ENCODE measurements at places on chromosomes 4 and X.

DNA sequence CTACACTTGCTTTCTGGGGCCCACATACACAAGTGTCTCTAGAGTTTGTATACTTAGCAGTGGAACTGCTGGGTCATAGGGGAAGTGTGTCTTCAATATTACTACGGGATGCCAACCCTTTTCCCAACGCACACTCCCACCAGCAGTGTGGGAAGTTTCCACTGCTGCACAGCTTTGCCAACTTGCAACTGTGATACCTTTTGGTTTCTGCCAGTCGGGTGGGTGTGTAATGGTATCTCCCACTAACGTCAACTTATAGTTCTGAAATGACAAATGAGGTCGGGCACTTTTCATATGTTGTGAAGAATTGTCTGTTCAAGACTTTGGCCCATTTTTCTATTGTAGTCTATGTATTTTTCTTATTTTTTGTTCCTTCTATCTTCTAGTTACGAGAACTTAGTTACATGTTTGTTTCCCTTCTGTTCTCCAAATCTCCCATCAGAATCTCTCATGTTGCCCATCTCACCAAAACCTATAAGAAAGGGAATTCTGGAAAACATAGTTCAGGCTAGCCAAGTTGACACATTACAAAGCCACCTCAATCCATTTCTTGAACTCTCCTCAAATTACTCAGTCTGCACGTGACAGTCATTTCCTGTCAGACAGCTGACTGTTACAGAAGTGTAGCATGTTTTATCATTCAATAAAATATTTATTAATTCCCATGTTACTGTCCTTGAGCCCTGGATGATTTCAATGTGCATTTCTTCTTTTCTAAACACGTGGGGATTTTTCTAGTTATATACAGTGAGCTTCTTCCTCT is 30.7 kb downstream of the PNMA6E start:
- DNase-seq, result peak; percentile 4

DNA sequence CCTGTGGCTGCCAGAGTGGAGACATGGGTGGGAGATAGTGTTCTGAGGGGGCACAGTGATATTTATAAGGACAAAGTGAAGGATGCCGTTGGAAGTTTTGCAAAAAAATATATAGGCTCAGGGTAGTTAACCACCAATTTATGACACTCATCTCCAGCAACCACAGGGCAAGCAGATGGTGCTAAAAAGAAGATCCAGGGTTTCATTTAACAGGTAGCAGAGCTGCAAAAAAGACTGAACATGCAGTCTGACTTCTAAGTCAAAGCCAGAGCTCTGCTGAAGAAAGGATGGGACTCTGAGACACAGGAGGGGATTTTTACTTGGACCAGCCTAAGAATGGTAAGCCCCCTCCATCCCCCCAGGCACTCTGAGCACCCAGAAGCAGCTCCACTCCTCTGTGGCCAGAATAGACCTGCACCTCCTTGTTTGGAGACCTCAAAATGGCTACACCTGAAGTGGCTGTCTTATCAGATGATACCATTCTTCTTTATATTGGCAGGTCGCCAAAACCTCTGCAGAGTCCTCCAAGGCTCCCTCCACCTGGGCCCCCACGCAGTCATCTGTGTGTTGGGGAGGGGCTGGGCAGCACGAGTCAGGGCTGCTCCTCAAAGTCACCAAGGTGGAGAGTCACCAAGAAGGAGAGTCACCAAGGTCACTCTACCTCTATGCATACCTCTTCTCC is 161.4 kb upstream of the FAM9B start:
- no peak for DNase-seq

DNA sequence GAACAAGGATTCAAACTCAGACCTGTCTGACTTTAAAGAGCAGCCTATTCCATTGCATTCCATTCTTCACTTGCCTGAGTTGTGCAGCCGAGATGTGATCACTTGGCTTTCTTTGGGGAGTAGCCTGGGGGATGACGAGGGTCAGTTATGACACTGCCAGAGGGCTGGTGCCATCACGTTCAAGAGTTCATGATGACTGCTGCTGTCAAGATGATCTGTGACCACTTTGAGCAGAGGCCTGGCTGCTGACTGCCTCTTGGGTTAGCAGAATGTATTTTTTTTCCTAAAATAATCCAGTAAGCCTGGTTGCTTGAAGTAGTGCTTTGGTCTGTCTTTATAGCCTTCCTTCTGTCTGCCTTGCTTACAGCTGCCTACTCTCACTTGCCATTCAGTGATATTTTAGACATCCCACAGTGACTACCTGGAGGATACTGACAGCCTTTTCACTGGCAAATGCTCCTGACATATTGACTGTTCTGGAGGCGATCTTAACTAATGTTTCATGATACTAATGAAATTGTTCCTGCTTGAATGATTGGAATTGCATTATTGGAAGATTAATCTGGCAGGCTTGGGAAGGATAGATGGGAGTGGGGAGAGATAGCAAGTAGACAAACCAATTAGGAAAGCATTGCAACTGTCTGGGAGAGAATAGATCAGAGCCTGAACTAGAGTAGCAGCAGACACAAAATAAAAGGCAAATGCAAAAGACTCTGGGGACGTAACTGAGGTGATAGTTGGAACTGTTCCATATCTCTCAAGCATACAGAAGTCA is 221.6 kb upstream of the LCORL start:
- DNase-seq, result no peak

DNA sequence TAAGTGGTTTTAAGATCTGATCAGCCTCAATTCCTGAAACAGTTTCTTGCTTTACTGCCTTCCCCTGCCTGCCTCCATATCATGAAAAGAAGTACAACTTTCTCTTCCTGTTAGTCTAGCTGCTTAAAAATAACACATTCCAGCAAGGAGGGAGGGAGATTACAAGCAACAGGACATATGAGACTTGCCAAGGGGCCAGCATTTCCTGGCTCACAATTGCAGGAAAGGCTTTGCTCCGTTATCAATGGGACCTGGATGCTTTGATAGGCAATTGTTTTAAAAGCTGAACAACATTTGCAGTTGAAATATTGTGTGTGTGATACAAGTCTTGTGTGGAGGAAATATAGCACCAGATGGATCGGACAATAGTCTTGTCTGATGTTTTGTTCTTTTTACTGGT is 425.0 kb downstream of the FAT4 start:
- peak; percentile 38 for DNase-seq

GRCh38 chr4:28014469-28014868 is 1153.8 kb downstream of the STIM2 start:
- no peak for DNase-seq

GRCh38 chr4:13151194-13151593 is 332.9 kb downstream of the RAB28 start:
- DNase-seq, result no peak

DNA sequence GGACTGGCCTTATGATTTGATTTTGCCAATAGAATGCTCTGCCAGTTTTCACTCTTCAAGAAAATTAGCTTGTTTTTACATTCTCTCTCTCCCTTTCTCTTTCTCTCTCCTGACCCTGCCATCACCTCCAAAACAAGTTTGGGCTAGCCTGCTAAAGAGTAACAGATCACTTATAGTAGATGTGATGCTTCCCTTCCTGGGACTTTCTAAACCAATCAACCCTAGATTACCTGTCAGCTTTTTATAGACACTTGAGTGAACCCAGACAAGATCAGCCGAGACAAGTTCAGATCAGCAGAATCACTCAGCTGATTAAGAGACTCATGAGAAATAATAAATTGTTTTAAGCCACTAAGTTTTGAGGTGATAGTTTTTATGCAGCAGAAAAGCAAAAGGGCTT is 521.2 kb downstream of the ANKRD50 start:
- DNase-seq, result no peak

DNA sequence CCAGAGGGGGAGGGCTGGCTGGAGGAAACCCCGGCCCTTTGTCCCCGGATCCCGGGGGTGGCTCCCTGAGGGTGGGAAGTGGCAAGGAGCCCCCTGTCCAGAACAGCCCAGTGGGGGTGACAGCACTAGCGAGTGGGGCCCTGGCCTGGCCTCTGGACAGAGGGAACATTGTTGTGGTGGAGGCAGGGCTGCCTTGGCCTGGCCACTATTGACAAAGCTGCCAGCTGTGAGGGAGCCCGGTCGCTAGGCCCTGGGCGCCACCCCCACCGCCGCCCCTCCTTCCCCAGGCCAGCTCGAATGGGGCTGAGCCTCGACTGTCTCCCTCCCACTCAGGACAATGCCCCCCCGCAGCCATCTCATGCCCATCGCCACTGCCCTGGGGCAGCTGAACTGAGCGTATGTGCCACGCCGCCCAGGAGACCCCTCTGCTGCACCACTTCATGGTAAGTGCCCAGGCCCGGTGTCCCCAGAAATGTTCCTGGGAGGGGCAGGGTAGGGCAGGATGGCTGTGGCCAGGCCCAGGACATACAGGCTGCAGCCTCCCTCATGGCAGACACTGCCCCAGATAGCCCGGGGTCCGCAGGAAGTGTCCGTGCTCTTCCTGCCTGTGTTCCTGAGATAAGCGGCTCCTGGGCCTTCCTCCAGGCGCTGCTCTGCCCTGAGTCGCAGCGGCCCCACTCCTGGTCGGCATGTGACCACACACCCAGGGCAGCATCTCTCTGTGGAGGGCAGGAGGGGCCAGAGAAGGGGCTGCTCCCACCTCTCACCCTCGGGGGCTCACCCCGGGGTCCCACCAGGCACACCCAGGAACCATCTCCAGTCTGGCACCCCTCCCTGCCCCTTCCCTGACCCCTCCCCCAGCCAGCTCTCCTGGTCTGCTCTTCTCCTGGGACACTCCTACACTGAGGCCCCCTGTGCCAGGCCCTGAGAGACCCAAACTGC is 1.4 kb downstream of the PLXNB3 start:
- peak; percentile 5 for DNase-seq

GRCh38 chr4:93373893-93374860 is 454.4 kb upstream of the ATOH1 start:
- DNase-seq, result peak; percentile 61

- no peak for DNase-seq
These were observed 25.5 kb upstream of the TEC start for GRCh38 chr4:48295116-48295515.

DNA sequence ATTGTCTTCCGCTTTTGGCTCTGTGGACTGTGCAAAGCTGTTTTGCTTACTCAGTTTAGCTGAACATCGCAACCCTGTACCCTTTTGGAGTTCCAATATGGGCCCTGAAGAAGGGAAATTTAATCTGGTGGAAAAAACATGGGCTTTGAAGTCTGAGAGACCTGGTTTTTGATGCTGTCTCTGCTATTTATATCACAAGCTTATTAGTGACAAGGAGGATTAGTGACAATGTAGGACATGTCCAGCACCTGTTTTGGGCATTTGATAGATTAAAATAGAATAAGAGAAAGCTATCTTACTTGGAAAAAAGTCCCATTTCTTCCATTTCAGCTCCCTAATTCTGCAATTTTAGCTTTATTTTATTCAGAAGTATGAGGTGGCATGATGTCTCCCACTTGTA is 417.3 kb downstream of the SPRY1 start:
- DNase-seq, result no peak

GRCh38 chr4:71235311-71236201 is 103.3 kb upstream of the SLC4A4 start:
- no peak for DNase-seq

- DNase-seq, result no peak
These were observed 4.1 kb downstream of the OPHN1 start for GRCh38 chrX:68429216-68429615.

DNA sequence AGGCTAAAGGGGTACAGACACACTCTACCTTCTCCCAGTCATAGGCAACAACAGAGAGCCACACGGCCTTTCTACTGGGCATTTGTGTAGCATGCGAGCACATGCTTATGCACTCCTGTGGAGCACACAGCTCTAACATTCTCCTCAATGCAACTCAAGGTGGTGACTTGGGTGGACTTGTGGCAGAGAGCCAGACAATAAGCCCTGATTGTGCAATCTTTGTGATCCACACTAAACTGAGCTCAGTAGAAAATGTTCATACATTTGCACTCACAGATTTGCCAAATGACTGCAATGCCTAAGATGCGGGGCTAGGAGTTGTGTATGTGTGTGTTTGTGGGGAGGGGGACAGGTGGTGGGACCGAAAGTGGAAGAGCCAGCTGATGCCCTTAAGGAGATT is 31.4 kb upstream of the SETD7 start:
- no peak for DNase-seq

DNA sequence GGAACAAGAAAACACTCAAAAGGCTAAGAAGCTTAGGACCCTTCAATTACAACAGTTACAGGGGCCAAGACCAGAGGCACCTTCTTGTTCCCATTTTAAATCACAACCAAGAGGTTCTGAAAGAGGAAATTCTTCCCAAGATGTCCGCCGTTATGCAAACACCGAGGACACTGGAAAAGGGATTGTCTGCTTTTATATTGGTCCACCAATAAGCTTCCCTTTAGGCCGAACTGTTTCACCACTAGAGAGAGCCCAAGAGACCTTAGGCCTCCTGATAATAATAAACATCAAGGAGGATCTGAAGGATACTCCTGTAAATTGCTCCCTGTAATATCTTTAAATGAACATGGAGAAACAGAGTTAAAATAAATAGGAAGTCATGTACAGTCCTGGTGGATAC is 92.6 kb upstream of the NLRP2B start:
- no peak for DNase-seq

DNA sequence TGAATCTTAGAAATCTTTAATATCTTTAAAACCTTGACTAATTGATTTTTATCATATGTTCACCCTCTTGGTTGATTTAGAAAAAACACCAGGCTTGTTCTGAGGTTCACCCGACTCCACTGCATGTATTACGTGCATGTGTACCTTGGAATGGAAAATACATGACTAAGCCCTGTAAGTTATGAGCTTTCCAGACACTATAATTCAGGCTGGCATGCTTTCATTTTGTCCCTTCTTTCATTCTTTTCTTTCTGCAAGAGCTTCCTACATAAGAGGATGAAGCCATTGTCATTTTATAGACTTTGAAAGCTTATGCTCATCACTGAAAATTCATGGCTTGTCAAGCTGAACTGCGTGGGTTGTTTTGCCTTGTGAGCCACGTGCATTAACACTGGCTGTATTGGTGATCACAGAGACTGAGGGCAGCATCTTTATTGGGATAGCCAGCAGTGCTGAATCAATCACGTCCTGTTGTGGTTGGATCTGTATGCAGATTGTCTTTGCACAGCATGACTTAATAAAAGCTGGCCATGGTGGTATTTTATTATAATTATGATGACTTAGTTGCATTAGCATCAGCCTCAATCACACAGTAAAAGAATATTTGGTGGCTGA is 141.9 kb downstream of the SLIT2 start:
- no peak for DNase-seq

DNA sequence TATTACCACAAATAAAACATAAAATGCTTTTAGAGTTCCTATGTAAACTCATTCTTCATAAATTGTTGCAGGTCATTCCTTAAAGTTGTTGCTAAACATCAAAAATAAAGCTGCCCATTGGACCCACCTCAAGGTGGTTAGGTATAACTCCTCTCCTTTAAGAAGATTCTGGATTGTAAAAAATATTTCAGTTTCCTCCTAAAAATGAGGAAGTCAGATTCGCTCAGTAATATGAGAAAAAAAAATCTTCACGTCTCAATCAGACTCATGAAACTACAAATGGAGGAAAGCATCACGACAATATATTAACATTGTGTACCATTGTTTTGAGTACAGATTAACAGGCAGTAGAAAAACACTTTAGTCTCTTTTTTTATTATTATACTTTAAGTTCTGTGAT is 105.9 kb downstream of the DDX60 start:
- DNase-seq, result no peak

DNA sequence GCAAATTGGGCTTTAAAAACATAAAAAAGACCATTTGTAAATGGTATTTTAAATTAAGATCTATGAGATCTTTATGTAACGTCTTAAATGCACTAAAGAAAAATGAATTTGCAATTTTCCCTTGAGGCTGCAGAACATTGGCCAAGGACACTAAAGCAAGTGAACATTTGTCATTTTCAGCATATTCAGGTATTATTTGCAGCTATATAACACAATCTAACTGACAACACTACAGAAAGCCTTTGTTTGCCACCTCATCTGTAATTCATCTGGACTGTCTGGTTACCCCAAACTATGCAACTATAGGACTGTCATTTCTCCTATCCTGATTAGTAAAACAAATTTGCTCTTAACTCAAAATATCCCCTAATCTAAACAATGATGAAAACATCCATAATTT is 74.8 kb downstream of the ANTXR2 start:
- no peak for DNase-seq
